ENCODE measurements at places on chromosomes 6 and 20.
A peak's percentile ranks its signal among the peaks of the same experiment; 100 is the strongest.

DNA sequence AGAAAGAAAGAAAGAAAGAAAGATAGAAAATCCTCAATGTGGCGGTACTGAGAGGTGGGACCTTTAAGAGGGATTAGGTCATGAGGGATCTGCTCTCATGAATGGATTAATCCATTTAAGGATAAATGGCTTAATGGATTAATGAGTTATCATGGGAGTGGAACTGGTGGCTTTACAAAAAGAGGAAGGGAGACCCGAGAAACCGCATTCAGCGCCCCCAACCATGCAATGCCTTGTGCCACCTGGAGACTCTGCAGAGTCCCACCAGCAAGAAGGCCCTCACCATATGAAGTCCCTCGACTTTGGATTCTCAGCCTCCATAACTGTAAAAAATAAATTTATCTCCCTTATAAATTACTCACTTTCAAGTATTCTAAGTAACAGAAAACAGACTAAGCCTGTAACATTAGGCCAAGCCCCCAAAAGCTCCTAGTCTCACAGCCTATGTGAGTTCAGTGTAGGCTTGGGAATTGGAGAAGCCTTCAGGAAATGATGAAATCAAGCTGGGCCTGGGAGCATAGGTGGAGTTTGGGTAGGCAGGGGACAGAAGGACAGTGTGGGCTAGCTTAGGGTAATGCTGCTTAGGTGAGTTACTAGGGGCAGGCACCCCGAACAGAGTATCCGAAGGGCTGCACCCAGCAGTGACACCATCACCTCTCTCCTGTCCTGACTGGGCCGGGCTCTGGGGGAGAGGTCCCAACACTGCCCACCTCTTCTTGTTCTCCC is 36.2 kb upstream of the RNF24 start:
- no peak for DNase-seq
- no peak overlapping the region for H3K4me3 ChIP-seq
- no peaks in the 10 kb centered on the region for H3K36me3 ChIP-seq
- no peak overlapping the region for H3K27ac ChIP-seq

DNA sequence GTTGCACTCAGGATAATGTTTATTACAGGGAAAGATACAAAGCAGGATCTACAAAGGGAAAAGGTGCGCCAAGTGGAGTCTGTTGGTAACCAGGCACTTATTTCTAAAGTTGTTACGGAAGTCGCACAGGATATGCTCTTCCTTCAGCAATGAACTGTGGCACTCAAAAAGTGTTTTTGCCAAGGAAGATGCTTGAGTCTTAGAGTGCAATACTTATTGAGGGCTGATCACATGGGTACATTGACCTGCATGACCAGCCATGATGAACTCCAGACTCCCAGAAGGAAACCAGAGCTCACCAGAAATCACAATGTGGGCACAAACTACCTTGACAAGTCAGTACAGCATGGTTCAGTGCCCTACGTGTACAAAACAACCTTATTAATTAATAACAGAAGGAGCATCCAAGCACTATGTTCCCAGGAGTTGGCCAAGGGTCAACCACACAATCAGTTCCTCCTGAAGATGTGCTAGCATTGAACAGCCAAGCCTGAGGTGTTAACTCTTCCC is 270.7 kb upstream of the TFAP2D start:
- H3K27ac ChIP-seq: no peak overlapping the region
- no peaks in the 10 kb centered on the region for H3K27me3 ChIP-seq
- H3K36me3 ChIP-seq: no peaks in the 10 kb centered on the region
- no peak overlapping the region for H3K4me3 ChIP-seq
- no peak for DNase-seq
- H3K4me1 ChIP-seq: no peaks in the 10 kb centered on the region

DNA sequence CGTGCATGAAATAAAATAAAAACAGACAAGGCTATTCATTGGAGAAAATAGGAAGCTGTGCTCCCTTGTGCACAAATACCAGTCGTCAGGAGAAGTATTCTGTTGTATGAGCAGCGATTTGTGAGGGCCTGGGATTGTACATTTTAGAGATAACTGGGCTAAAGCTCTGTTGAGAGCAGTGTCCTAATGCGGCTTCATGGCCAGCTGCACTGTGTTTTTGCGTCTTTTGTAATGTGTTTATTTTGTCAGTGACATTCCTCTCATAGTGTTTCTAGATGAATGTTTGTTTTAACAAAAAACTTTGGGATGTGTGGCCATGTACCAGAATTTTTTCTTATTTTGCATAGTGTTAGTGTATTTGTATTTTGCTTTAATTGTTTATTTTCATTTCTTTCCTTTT is 14.8 kb downstream of the ERMARD start:
- no peaks in the 10 kb centered on the region for H3K27me3 ChIP-seq
- H3K4me1 ChIP-seq: no peaks in the 10 kb centered on the region
- H3K4me3 ChIP-seq: no peak overlapping the region
- no peak for DNase-seq
- H3K36me3 ChIP-seq: peaks cover 72% of the 10 kb centered on the region

DNA sequence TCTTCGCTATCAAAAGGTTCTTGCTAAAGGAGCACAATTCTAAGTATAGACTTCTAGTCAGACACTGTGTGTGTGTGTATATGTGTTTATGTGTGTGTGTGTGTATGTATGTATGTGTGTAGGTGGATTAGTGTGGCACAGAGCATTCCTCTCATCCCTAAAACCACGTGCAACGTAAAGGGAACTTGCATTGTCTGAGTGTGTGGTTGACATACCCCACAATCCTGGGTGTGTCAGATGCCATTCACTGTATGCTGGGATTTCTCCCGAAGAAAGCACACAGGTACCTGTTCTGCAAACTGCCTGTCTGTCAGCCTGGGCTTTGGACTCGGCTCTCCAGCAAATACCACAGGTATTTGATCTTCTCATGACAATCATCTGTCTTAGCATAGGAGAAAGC is 42.3 kb upstream of the TBC1D7 start:
- no peak overlapping the region for H3K27ac ChIP-seq
- H3K27me3 ChIP-seq: no peaks in the 10 kb centered on the region
- H3K4me1 ChIP-seq: peaks cover 13% of the 10 kb centered on the region
- no peak overlapping the region for H3K4me3 ChIP-seq
- DNase-seq: peak; percentile 0

GRCh38 chr6:163355426-163355991 is 59.0 kb upstream of the QKI start:
- H3K4me1 ChIP-seq: peaks cover 26% of the 10 kb centered on the region
- no peaks in the 10 kb centered on the region for H3K36me3 ChIP-seq
- no peaks in the 10 kb centered on the region for H3K27me3 ChIP-seq
- peak overlapping the region; percentile 3 for H3K4me3 ChIP-seq

DNA sequence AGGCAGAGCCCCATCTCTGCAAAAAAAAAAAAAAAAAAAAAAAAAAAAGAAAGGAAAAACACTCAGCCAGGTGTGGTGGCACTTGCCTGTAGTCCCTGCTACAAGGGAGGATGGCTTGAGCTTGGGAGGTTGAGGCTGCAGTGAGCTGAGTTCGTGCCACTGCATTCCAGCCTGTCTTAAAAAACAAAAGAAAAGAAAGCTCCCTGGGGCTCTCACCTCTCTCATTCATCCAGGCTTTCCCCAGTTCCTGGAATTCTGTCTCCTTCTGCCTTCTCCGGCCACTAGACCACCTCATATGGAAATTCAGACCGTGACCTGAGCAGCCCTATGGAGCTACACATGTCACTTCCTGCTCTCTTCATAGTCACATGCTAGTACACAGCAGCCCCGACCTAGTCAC is 101.1 kb upstream of the TAB2 start:
- H3K36me3 ChIP-seq: no peaks in the 10 kb centered on the region
- H3K27ac ChIP-seq: no peak overlapping the region
- no peaks in the 10 kb centered on the region for H3K27me3 ChIP-seq

DNA sequence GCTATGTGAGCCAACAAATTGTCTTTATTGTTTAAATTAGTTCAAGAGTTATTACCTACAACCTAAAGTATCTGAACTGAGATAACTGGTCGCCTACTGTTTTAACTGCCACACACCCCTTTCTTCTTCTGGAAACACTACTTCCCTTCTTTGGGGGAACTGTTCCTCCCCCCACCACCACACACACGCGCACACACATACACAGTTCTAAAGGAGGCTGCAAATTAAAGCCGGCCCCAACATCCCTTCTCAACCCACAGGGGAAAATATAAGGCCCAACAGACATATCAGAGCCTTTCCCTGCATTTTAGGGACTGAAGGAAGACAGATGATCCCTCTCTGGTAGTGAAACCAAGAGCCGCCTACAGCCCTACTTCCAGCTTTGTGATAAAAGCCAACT is 348.0 kb upstream of the JARID2 start:
- no peak for DNase-seq
- no peaks in the 10 kb centered on the region for H3K36me3 ChIP-seq
- H3K4me1 ChIP-seq: no peaks in the 10 kb centered on the region
- no peaks in the 10 kb centered on the region for H3K27me3 ChIP-seq
- H3K4me3 ChIP-seq: no peak overlapping the region

DNA sequence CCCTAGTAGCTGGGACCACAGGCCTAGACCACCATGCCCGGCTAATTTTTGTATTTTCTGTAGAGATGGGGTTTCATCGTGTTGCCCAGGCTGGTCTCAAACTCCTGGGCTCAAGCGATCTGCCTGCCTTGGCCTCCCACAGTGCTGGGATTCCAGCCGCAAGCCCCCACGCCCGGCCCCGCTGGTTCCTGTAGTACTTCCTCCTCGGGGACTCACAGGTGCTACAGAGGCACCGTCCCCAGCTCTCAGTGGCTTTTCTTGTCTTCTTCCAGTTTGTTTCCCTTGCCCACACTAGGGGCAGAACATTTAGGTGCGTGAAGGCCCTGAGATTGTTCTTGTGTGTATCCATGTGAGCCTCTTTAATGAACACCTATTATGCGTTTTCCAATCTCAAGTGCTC is 773 bp upstream of the ZBP1 start:
- no peaks in the 10 kb centered on the region for H3K36me3 ChIP-seq
- H3K4me3 ChIP-seq: peak overlapping the region; percentile 1
- H3K27ac ChIP-seq: no peak overlapping the region
- DNase-seq: no peak
- H3K27me3 ChIP-seq: peaks cover 7% of the 10 kb centered on the region

- H3K4me3 ChIP-seq: no peak overlapping the region
- no peak for DNase-seq
- no peaks in the 10 kb centered on the region for H3K27me3 ChIP-seq
- no peak overlapping the region for H3K27ac ChIP-seq
- no peaks in the 10 kb centered on the region for H3K36me3 ChIP-seq
- H3K4me1 ChIP-seq: peaks cover 10% of the 10 kb centered on the region
Observed at GRCh38 chr20:35972462-35972861, 4.1 kb downstream of the CNBD2 start.

DNA sequence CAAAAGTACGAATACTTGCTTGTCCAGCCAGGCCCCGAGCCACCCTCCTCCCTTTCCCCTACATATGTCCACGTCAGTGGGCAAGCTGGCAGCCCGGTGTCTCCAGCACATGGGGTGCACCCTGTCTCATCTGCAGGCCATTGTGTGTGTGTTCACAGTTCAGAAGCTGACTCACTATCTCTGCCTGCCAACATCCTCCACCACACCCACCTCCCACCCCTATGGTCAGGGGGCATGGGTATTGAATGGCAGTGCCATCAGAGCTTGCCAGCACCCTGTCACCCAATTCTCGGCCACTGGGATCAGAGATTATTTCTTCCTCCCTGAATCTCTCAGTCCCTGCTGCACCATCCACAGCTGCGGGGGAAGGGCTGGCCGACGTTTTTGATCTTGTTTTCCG is 195.7 kb downstream of the FARS2 start:
- no peaks in the 10 kb centered on the region for H3K27me3 ChIP-seq
- peak overlapping the region; percentile 25 for H3K4me3 ChIP-seq
- H3K36me3 ChIP-seq: peaks cover 2% of the 10 kb centered on the region
- peaks cover 26% of the 10 kb centered on the region for H3K4me1 ChIP-seq
- no peak for DNase-seq
- H3K27ac ChIP-seq: peak overlapping the region; percentile 79

GRCh38 chr20:60063048-60063451 is 104.8 kb downstream of the CDH26 start:
- no peak for DNase-seq
- peak overlapping the region; percentile 32 for H3K27ac ChIP-seq
- no peaks in the 10 kb centered on the region for H3K36me3 ChIP-seq
- H3K27me3 ChIP-seq: no peaks in the 10 kb centered on the region

DNA sequence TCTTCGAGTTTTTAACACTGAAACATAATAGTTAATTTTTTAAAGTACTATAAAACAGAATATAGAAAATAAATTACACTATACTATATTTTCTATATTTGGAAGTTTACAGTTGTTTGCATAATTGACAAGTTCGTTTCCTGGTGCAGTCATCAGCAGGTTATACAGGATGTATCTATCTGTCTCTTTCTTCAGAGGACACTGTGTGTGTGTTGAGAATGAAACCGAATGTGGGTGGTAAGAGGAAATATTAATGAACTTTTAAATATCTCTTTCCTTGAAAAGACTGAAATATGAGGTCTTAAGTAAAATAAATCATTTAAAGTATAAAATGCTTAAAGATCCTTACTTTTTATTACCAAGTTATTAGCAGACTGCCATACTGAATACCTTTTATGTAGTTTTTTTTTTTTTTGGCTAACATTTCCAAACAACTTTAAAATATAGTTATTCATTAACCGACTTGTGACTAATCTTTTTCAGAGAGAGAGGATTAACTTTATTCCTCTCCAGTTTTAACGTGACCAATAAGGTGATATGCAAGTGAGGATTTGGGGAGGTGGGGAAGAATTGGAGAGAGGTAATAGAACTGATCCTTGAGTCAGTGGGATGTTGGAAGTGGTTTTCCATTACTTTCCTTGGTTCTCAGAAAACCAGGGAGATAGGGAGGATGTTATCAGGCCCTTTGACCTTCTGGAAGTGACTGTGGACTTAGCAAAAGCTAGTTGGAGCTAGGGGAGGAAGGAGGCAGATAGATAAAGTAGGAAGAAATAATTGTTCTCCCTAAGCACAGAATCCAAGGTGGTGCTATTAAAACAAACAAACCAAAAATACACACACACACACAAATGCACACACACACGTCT is 380.0 kb upstream of the FLRT3 start:
- no peaks in the 10 kb centered on the region for H3K27me3 ChIP-seq
- no peak overlapping the region for H3K27ac ChIP-seq
- no peak for DNase-seq
- H3K36me3 ChIP-seq: no peaks in the 10 kb centered on the region

GRCh38 chr20:49914310-49915117 is 815 bp downstream of the SPATA2 start:
- H3K27me3 ChIP-seq: no peaks in the 10 kb centered on the region
- H3K4me1 ChIP-seq: peaks cover 33% of the 10 kb centered on the region
- peaks cover 10% of the 10 kb centered on the region for H3K36me3 ChIP-seq
- H3K4me3 ChIP-seq: peak overlapping the region; percentile 84

GRCh38 chr6:93676581-93676980 is 257.2 kb upstream of the EPHA7 start:
- H3K27ac ChIP-seq: no peak overlapping the region
- DNase-seq: no peak
- H3K36me3 ChIP-seq: no peaks in the 10 kb centered on the region
- no peaks in the 10 kb centered on the region for H3K4me1 ChIP-seq
